Sigmoid colon (tissue), 7 donors: ENCODE measurements at places on chromosomes 5 and 9.

GRCh38 chr5:172801179-172801671 lies 30.2 kb upstream of the DUSP1 start:
- no peak for DNase-seq
- peaks cover 4% of the 10 kb centered on the region for H3K4me1 ChIP-seq
- H3K4me3 ChIP-seq: no peak overlapping the region
- peak overlapping the region; percentile 49 for H3K27ac ChIP-seq
- no peaks in the 10 kb centered on the region for H3K36me3 ChIP-seq

- H3K27me3 ChIP-seq: no peaks in the 10 kb centered on the region
- no peaks in the 10 kb centered on the region for H3K36me3 ChIP-seq
- H3K27ac ChIP-seq: peak overlapping the region; percentile 14
- H3K4me1 ChIP-seq: no peaks in the 10 kb centered on the region
Observed at GRCh38 chr9:113502427-113503034, 39.0 kb downstream of the RGS3 start.

DNA sequence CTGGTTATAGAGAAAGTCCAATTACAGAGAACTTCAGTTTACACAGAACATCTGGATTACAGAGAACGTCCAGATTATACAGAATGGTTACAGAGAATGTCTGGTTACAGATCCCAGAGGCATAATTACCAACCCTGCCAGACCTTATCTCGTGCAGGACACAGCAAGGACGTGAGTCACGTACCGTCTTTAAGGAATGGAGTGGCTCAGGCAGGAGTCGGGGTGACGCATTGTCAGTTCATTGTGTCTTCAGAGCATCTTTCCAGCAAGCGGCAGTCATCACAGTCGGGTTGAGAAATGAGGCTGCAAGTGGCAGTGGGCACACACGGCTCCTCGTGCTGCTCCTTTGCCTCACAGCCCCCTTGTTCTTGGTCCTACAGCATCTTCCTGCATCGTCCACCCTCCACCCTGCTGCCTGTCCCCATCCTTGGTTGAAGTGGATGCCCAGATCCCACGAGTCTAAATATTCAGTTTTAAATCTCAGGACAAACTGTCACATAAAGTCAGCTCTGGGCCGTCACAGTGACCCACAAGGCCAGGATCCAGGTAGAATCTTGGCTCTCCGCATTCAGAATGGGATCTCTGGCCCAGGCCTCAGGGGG lies 30.0 kb upstream of the SLC6A19 start:
- H3K36me3 ChIP-seq: no peaks in the 10 kb centered on the region
- H3K4me1 ChIP-seq: peaks cover 11% of the 10 kb centered on the region
- H3K27ac ChIP-seq: no peak overlapping the region
- H3K4me3 ChIP-seq: no peak overlapping the region
- no peak for DNase-seq

DNA sequence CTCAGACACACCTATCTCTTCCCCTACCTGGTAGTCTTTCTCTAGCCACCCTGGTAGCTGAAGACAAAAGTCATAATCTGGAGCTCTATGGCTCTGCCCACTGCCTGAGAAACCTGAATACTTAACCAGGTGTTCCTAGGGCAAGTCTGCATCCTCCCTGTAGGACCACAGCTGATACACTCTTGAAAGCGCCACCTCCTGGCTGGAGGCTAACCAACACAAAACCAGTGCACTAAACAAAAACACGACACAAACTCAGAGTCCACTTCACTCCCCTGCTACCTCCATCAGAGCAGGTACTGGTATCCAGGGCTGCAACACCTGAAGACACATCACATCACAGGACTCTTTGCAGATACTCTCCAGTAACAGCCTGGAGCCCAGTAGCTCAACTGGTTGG lies 84.6 kb upstream of the ANXA1 start:
- no peaks in the 10 kb centered on the region for H3K27me3 ChIP-seq
- no peaks in the 10 kb centered on the region for H3K4me1 ChIP-seq
- DNase-seq: no peak
- H3K4me3 ChIP-seq: no peak overlapping the region
- no peaks in the 10 kb centered on the region for H3K36me3 ChIP-seq

GRCh38 chr5:76471987-76472334 lies 68.9 kb downstream of the IQGAP2 start:
- no peak overlapping the region for H3K4me3 ChIP-seq
- H3K27me3 ChIP-seq: no peaks in the 10 kb centered on the region
- DNase-seq: no peak
- H3K36me3 ChIP-seq: no peaks in the 10 kb centered on the region
- H3K27ac ChIP-seq: no peak overlapping the region

DNA sequence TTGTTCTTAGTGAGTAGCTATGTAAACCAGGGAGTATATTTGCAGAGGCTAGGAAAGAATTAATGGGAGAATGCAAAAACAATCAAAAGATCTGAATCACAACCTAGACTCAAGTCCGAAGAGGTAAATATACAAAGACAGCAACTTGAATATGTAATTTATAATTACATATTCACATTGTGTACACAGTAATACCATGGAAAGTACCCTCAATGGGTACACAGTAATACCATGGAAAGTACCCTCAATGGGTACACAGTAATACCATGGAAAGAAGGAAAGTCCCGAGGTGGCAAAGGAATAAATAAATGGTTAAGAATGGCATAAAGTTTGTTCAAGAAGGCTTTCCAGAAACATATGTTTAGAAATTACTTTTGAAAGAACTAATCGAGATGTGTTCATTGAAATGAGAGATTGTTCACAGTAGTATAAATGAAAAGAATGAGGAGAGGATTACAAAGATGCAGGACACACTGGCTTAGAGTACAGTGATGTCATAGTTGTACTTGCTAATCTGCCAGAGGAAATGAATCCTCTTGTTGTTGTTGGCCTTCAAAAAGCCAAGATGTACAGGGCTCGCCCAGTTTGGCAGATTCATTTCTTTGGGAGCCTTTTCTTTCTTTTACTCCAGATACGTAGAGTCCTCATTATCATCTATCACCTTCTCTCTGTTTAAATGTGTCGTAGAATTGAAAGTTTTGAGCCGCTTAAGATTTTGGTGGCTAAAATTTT lies 116.0 kb downstream of the UNC13B start:
- H3K4me1 ChIP-seq: no peaks in the 10 kb centered on the region
- no peak overlapping the region for H3K27ac ChIP-seq
- H3K36me3 ChIP-seq: no peaks in the 10 kb centered on the region
- no peak overlapping the region for H3K4me3 ChIP-seq
- H3K27me3 ChIP-seq: no peaks in the 10 kb centered on the region
